OCI-LY7 (cell line): ENCODE measurements at places on chromosomes 3 and 15.

GRCh38 chr3:121663171-121663847 lies 2.6 kb upstream of the HCLS1 start:
- DNase-seq: no peak

DNA sequence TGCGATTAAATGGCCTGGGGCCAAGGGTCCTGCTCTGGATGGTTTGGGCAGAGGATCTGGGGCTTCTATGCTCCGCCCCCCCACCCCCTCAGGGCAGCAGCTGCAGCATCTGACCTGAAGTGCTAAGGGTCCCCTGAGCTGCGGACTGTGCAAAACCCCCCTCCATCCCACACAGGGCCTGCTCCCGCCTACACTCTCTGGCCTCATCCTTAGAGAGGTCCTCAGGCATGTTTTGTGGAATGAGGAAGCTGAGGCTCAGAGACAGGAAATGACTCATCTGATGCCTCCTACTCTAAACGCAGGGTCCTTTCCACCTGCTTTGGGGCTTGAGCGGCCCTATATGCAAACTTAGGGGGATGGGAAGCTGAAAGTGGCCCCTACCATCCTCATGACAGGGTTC lies 59.5 kb upstream of the CTSH start:
- DNase-seq: peak; percentile 93

DNA sequence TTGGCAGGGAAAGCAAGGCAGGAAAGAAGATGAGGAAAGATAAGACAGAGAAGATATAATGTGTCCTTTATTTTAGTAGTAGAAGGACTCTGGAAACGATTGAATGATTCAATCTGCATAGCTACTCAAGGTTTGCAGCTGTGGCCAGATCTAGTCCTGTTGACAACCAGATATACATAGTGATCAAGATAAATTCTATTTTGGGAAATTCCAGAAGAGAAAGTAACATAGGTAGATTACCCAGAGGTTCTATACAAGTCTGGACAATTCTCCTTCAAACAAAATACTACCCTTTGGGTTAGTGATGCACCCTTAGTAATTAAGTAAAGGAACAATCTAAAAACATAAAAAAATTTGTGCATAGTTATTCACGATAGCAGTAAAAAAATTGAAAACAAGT lies 9.4 kb downstream of the TERC start:
- no peak for DNase-seq

- no peak for DNase-seq
Measured at GRCh38 chr3:65928110-65928509, 110.6 kb downstream of the MAGI1 start.

GRCh38 chr3:101128001-101128400 lies 134.8 kb upstream of the ABI3BP start:
- DNase-seq: no peak

GRCh38 chr3:148546959-148547358 lies 150.7 kb upstream of the AGTR1 start:
- no peak for DNase-seq

DNA sequence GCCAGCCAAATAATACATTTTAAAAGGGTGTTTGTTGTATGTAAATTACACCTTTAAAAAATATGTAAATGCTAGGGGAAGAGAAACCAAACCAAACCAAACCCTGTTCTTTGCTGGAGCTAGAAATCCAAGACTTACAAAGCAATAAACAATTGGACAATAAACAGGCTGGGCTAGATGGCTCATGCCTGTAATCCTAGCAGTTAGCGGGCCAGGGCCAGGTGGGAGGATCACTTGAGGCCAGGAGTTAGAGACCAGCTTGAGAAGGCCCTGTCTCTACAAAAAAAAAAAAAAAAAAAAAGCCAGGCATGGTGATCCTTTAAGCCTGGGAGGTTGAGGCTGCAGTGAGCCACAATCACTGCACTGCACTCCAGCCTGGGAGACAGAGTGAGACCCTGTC lies 12.5 kb downstream of the STOML1 start:
- DNase-seq: no peak

DNA sequence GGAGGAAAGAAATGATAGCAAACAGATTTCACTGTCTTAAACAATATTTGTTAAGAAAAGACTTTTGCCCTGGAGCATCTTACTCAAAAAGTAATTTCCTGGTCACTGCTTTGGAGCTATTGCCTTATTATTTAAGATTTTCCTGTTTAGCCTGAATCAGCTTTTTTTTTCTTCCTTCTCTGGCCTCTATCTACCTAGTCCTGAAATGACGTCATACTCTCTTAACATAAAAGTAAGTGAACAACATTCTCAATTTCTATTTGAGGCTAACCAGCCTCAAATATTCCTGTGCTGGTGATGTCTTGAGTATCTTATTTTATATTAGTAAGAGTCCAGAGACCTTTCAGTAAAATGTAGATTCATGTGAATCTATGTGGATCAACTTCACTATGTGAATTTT lies 221.9 kb upstream of the ALCAM start:
- DNase-seq: no peak

DNA sequence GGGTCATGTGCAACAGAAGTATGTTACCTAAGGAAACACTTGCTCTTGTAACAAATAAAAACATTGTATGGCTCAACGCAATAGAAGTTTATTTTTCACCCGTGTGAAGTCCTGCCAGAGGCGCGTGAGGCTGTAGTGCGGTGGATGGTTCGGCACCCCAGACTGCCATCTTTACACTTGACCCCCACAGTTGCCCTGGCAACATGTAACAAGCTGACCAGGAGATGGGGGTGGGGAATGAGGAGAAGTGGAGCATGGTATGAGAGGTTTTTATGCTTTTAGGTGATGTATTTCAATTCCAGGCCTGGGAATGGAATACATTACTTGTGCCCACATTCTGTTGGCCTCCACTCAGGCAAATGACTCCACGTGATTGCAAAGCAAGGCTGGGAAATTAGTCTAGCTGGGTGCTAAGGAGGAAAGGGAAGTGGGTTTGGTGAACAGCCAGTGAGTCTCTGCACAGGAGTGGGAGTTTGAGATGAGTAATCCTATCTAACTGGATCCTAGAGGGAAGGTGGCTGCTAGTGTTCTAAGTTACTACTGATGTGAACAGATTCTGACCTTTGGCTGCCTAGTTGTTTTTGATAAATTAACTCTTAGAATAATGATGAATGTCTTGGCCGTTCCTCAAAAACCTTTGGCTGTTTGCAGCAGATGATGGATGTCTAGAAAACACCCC lies 33.8 kb upstream of the GREM1 start:
- DNase-seq: no peak

DNA sequence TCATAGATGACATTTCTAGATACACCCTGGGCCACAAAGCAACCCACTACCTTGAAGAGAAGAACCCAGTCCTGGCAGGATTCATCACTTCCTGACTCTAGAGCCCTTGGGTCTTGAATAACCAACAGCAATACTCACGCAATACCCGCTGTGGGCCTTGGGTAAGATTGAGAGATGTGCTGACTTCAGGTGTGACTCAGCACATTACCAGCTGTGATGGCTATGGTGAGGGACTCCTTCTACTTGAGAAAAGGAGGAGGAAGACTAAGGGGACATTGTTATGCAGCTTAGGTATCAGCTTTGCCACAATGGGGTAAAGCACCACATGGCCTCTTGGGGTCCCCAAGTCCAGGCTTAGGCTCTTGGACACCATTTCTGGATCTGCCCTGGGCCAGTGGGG lies 14.9 kb downstream of the C3orf33 start:
- DNase-seq: no peak

- no peak for DNase-seq
Measured at GRCh38 chr15:82106679-82107078, 60.9 kb upstream of the MEX3B start.

GRCh38 chr15:70411143-70411863 lies 313.6 kb upstream of the TLE3 start:
- DNase-seq: no peak

DNA sequence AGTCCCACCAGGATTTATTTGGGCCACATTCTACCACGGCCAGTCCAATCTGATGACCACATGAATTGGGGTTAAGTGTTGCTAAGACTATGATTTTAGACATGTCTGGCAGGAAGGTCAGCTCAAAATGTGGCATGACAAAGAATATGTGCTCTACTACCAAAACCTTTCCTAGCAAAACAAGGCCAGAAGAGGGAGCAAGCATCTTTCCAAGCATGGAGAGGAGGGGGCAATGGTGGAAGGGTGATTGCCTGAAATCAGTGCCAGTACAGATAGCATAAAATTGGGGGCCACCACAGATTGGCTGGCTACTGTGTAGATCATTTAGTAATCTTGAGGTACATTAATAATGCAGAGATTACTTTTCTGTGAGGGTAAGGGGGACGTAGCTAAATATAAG lies 43.2 kb downstream of the TMEM39A start:
- DNase-seq: no peak

DNA sequence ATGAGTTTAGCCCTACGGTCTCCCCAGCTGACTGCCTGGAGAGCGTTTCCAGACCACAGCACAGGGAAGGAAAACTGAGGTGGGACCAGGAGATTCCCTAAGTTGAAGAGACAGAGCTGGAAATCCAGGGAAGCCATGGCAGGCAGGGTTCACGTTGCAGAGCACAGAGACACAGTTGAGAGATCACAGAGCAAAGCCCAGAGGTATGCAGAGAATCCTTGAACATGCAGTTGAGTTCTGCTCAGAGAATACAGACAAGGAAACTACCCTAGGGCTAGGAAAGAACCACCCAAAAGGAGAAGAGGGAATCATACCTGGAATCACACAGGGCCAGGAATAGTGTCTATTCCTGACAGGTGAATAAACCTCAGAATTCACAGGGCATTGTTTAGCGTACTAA lies 14.3 kb downstream of the SLC28A1 start:
- DNase-seq: no peak

DNA sequence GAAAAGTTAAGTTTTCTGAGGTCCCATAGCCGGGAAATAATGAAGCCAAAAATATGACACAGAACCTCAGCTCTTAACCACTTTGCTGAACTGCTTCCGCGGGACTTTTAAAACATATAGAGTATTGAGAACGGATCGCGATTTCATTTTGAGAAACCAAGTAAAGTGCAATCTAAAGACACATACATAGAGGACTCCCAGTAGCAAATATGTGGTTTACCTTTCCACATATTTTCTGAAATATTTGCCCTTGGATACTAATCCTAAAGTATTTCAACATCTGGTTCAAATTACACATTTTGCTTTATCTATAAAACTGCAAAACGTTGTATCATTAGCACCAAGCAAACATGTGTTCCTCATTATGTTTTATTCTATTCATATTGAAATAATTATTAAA lies 776.5 kb downstream of the ROBO2 start:
- DNase-seq: no peak

- no peak for DNase-seq
Measured at GRCh38 chr3:43707266-43707665, 16.5 kb downstream of the ABHD5 start.

DNA sequence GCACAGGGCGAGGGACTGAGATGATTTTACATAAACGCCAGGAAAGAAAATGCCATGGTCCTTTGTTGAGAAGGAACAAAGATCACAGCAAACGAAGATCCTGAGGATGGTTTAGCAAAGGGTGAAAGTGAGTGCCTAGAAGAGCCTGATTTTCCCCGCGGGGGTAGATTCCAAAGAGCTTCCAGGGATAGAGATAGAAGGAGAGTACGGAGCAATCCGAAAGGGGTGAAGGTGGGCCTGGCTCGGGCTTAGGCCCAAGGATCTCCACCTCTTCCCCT lies 977 bp downstream of the CDC25A start:
- DNase-seq: no peak
